ENCODE measurements at places on chromosomes 13 and 19. TPM values are rescaled to one million over a fixed set of nuclear protein-coding genes. Genes with fewer than 3 reads are reported as not detected.

- H3K27ac ChIP-seq, result no peak overlapping the region
- no peak for DNase-seq
- no peaks in the 10 kb centered on the region for H3K36me3 ChIP-seq
Observed at GRCh38 chr19:55434356-55434919, 8.7 kb downstream of the SHISA7 start.

DNA sequence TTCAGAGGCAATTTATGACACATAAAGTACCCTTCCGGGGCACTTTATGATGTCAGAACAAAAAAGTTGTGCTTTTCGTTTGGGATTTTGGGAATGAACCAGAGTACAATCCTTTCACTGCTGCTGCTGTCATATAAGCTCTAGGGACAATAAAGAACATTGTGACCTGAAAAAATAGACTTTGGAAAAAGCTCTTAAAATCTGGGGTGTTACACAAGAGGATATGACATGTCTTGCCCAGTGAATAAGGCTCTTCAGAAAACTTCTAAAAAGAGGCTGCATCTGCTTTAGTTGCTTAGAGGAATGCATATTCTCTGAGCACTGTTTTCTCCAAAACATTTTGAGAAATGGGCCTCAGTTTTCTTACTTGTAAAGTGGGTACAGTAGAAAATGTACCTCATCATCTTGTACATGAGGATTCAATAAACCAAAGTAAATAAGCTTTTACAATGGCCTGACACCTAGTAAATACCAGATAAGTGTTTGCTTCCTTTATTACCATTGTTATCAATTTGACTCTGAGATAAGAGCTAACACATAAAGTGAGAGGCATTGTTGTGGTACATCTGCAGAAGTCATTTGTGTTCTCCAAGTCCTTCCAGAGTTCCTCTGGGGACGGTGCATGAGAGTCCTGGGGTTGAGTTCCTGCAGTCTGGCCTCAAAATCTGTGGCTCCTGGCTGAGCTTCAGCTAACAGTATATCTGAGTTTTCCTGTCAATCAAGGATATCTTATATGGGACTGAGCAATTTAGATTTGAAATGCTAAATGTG, 67.4 kb upstream of the EDNRB start:
- no peak overlapping the region for H3K27ac ChIP-seq
- peaks cover 3% of the 10 kb centered on the region for H3K4me1 ChIP-seq
- H3K36me3 ChIP-seq, result no peaks in the 10 kb centered on the region
- H3K27me3 ChIP-seq, result no peaks in the 10 kb centered on the region

The CABP5 gene
- total RNA-seq, result not detected

DNA sequence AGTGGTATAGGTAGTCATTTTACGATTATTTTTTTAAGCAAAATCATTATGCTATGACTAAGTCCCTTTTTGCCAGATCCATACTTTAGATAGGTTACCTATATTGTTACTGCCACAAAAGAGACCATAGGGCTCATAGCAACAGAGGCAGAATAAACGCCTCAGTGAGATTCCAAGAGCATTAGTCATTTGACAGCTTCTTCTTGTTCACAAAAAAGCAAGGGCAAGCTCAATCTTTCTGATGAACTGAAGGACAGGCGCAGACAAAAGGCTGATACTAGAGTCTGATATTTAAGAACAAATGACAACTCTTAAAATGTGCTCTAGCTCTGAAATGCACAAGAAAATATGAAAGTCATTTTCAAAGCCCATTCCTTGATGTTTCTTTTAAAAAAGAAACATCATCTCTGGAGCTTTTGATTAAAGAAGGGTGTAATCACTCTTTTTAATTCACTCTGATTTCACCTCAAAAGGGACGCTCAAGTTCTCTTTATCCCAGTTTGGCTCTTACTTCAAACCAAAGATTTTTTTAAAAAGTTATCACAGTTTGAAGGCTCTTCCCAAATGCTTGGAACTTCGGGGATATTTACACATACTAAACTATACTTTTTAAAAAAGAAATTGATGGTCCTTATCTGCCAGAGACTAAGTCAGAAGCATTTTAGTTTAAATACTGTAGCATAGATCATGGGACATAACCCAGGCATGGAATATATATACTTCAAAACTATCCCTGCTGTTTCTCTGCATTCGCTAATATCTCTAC, 187.2 kb downstream of the EFNB2 start:
- no peak overlapping the region for H3K27ac ChIP-seq
- H3K4me1 ChIP-seq, result no peaks in the 10 kb centered on the region
- no peak for DNase-seq
- H3K36me3 ChIP-seq, result no peaks in the 10 kb centered on the region

DNA sequence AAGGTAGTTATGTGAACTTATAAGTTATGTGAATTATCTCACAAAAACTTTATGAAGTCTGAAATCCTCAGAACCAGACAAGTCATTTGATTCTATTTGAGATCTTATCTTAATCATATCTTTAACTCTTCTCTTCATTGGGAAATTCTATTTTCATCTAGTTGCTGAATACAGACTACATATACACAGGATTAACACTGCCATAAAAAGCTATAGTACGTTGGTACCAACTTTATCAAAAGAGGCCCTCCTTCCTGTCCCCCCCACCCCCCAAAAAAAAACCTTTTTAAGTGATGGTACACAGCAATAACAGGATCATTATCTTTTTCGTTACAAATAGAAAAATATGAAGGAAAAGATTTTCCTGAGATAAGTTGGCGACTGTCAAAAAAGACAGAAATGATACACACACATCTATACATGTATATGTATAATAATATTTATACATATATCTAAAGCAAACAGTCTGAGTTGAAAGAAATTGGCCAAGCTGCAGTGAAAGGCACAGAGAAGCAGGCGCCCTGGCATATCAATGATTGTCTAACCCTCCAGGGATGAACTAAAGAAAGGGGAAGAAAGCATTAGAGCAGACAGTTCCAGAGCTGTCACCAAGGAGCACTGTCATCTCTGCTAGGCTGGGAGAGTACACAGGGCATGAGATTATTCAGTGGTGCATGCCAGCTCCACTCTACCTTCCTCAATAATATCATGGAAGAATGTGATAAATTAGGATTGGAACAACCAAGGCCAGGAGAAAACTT, 116.7 kb downstream of the KLF12 start:
- no peak overlapping the region for H3K27ac ChIP-seq
- H3K4me3 ChIP-seq, result no peak overlapping the region
- no peaks in the 10 kb centered on the region for H3K4me1 ChIP-seq

DNA sequence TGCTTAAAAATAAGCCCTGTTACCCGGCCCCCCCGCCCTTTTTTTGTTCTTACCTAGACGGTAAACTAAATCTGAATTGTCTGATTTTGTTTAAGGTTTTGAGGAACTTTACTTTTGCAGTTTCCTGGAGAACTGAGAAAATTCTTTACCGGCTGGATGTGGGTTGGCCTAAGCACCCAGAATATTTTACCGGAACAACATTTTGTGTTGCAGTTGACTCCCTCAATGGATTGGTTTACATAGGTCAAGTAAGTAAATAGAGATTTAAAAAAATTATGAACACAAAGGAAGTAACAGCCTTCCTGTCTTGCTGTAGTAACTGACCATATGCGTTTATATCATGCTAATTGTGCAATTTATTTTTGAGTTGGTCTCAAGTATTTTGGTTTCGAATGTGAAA, 785 bp downstream of the NHLRC3 start:
- no peak for DNase-seq
- H3K4me3 ChIP-seq, result peak overlapping the region; percentile 85
- peak overlapping the region; percentile 91 for H3K27ac ChIP-seq
- H3K36me3 ChIP-seq, result no peaks in the 10 kb centered on the region
- peaks cover 34% of the 10 kb centered on the region for H3K4me1 ChIP-seq

GRCh38 chr13:98539666-98540065, 37.2 kb downstream of the STK24 start:
- no peak overlapping the region for H3K27ac ChIP-seq
- H3K4me3 ChIP-seq, result no peak overlapping the region
- peaks cover 68% of the 10 kb centered on the region for H3K4me1 ChIP-seq
- DNase-seq, result no peak
- no peaks in the 10 kb centered on the region for H3K27me3 ChIP-seq
- peaks cover 5% of the 10 kb centered on the region for H3K36me3 ChIP-seq

Data from upper lobe of right lung (tissue), 1 donor.